ENCODE measurements at places on chromosomes 6 and 20. TPM values are rescaled to one million over a fixed set of nuclear protein-coding genes. Genes with fewer than 3 reads are reported as not detected.

Gene HMGN3
- total RNA-seq: 54.2 TPM

Gene VAPB
- 9.9 TPM for total RNA-seq

Gene RCAN2
- not detected for total RNA-seq

Gene MDFI
- 30.8 TPM for total RNA-seq

Gene GNAS-AS1
- not detected for total RNA-seq

Gene MOXD1
- 27.5 TPM for total RNA-seq

Gene POPDC3
- 26.6 TPM for total RNA-seq

Gene ASIP
- total RNA-seq: not detected

Gene ALDH5A1
- total RNA-seq: 4.5 TPM

Gene XKR7
- not detected for total RNA-seq

Gene HSPA12B
- total RNA-seq: 5.0 TPM

Gene MCCD1
- total RNA-seq: not detected

Gene SOBP
- 4.0 TPM for total RNA-seq

Gene C6orf141
- total RNA-seq: 1.0 TPM

Gene HLA-DPA1
- 5.1 TPM for total RNA-seq

Gene DCDC2
- total RNA-seq: not detected

Gene CD24
- total RNA-seq: 7.5 TPM

Gene BMP6
- total RNA-seq: 2.3 TPM

Gene HTR1E
- not detected for total RNA-seq

Gene LST1
- not detected for total RNA-seq

Gene FITM2
- 8.8 TPM for total RNA-seq

Gene RBPJL
- total RNA-seq: not detected

Gene ANKS1A
- total RNA-seq: 6.8 TPM

Gene CCN6
- not detected for total RNA-seq

Gene RPP21
- 56.9 TPM for total RNA-seq

Gene CPXM1
- total RNA-seq: 13.2 TPM

Gene SMLR1
- total RNA-seq: not detected

Gene SLC22A7
- total RNA-seq: not detected

Gene BPIFA3
- not detected for total RNA-seq

Gene CDC40
- total RNA-seq: 13.6 TPM

Gene GSTA4
- 45.8 TPM for total RNA-seq

Gene CLPSL2
- total RNA-seq: not detected

Gene FRK
- 1.2 TPM for total RNA-seq

Gene ZNF184
- total RNA-seq: 3.2 TPM

Gene CYP21A2
- total RNA-seq: 0.23 TPM

Gene SIRPD
- not detected for total RNA-seq

All from pericardium fibroblast (primary cell).